ENCODE measurements at places on chromosomes 4 and X.

GRCh38 chr4:123034023-123034422 is 111.6 kb upstream of the NUDT6 start:
- DNase-seq = no peak

DNA sequence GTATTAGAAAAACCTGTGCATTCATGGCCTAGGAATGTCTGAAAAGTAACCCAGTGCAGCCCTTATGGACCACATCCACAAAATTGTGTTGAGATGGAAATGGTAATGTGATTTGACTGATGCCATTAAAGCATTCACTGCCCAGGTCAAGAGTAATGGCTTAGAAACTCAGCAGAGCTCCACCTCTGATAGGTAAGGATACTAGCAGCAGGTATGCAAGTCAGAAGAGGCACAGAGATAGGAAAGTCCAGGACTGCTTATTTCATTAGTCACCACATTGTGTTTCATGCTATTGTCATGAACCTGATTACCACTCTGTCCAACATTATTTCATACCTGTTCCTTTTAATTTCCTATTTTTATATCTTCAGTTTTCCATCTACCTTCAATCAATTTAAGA is 2042.2 kb downstream of the ARAP2 start:
- no peak for DNase-seq

GRCh38 chr4:105710678-105711077 is 2.1 kb downstream of the GSTCD start:
- no peak for DNase-seq

- DNase-seq = no peak
Observed at GRCh38 chr4:13294961-13295605, 189.1 kb downstream of the RAB28 start.

- no peak for DNase-seq
Observed at GRCh38 chrX:152821145-152821765, 9.3 kb downstream of the CETN2 start.

DNA sequence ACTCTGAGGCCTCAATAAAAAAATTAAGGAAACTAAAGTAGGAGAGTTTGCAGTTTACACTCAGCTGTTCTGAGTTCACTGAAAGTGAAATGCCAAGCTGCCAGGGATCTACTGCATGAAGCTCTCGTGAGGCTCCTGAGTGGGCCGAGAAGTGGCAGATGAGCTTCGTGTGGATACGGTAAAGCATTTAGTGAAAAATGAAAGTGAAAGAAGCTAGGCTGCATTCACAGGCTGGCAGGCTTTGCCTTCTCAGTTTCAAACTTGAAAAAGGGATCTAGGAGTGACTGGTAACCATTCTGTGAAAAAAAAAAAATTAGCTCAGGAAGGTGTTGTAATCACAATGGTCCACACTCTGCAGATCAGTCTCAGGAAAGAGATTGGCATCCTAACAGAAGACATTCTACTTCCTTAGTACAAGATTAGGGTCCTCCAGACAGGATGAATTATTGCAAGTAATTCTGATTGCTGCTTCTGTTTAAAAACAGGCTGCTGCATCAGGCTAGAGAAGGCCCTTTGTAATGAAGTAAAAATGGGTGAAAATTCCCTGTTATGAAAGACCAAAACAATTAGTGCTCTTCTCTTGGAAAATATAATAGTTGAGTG is 679.9 kb downstream of the RPA4 start:
- peak; percentile 9 for DNase-seq

DNA sequence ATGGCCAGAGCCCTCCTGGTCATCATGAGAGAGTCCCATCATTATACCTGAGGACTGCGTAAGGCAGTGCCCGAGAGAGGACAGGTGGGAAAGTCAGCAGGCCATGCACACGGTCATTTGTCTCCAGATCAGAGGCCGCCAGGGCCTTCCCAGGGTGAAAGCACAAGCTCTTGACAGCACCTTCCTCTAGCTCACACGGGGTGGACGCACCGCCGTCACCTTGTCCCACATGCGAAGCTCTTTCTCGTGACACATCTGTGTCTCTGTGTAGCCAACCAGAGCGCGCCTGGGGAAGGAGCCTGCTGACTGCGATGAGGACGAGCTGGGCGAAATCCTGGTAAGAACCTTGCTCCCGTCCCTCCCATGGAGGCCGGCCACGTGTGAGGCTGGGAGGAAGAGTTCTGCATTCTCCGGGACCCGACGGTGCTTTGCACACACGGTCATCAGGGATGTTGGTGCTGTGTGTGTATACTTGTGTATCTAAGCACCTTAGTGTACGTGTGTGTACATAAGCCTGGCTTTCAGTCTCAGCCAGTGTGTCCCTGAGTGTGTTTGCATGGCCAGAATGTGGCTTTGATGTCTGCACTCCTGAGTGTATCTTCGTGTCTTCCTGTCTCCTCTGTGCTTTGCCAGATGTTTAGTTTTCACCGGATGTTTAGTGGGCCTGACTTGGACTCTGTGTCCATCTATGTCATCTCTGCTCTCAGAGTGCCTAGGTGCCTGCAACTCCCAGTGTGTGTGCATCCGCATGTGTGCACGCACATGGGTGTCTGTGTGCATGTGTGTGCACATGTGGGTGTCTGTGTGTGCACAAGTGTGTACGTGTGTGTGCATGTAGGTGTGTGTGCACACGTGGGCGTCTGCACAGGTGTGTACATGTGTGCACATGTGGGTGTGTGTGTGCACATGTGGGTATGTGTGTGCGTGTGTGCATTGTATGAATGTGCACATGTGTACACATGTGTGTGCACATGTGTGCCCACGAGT is 15.1 kb downstream of the ATP5ME start:
- DNase-seq = no peak

GRCh38 chrX:120697053-120697452 is 67.2 kb upstream of the C1GALT1C1 start:
- no peak for DNase-seq

GRCh38 chr4:47010912-47011446 is 17.6 kb upstream of the GABRA4 start:
- no peak for DNase-seq

- DNase-seq = no peak
Observed at GRCh38 chr4:167109859-167110258, 124.4 kb downstream of the SPOCK3 start.

GRCh38 chrX:119762718-119763117 is 4.3 kb downstream of the SOWAHD start:
- no peak for DNase-seq

DNA sequence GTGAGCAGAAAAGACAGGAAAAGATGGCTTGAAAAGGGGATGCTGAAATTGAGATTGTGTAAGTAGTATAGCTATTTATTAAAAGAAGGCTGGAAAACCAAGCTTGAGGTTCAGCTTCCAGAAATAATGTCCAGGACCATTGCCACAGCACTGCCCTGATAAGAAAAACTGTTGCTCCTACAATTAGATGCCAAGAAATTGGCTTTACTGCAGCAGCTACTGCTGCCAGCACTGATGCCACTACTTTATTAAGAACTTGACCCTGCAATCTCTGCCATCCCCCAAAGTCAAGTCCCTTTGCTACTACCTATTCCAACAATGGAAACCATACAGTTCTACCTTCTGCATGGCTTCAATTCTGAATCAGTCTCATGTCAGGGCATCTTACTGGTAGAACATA is 130.0 kb upstream of the VAMP7 start:
- DNase-seq = no peak

- DNase-seq = no peak
Observed at GRCh38 chr4:43481526-43481925, 589.0 kb downstream of the GRXCR1 start.

DNA sequence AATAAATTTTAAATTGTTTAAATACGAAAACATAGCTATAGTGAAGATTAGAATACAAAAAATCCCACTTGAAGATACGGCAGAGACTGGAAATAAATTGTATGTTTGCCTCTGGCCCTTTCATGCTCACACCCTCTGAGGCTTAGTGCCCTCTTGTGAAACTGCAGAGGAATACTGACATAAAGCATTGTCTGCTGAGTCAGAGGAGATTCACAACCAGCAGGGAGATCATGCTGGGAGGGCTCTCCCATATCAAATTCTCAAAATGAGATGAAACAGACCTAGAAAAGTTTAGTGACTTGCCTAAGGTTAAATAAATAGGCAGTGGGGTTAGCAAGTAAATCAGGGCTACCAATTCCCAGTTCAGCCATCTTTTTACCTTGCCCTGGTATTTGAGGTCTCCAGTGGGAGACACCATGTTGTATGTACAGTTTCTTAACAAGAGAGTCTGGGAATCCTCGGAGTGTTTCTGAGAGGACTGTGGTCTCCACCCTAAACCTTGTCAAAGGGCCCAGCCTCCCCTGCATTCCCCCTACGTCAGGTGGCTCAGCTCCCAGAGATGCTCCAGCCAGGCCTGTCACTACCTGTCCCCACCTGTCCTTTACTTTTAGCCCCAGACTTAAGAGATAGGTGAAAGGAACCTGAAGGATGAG is 581.4 kb upstream of the DIPK2B start:
- DNase-seq = no peak

DNA sequence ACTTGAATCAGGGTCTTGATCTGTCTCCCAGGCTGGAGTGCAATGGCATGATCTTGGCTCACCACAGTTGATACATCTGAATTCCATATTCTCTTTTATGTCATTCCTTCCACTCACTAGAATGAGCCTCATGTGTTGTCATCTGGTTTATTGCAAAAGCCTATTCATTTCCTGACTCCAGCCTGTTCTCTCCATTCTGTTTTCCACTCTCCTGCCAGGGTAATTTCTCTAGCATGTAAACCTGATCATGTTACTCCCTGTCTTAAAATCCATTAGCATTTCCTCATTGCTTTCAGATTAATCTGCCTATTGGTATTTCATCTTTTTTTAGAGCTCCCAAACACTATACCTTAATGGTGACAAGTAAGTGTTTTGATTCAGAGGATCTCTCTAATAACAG is 4.3 kb upstream of the DDX60L start:
- no peak for DNase-seq

- no peak for DNase-seq
Observed at GRCh38 chr4:8542776-8543525, 37.2 kb upstream of the GPR78 start.

- DNase-seq = no peak
Observed at GRCh38 chr4:90584051-90584450, 456.9 kb downstream of the CCSER1 start.

GRCh38 chr4:140947506-140947905 is 185.8 kb downstream of the RNF150 start:
- DNase-seq = no peak

DNA sequence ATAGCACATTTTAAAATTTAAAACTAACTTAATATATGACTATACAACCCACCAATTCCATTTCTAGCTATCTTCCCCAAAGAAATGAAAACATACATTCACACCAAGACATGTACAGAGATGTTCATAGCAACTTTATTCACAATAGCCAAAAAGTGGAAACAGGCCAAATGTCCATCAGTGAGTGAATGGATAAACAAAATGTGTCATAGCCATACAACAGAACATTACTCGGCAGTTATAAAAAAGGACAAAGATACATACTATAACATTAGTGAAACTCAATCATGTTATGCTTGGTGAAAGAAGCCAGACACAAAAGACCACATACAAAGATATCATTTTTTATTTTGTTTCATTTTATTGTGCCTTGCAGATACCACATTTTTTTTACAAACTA is 396.8 kb downstream of the PACRGL start:
- DNase-seq = no peak

GRCh38 chr4:5019796-5020195 is 538 bp upstream of the CYTL1 start:
- DNase-seq = no peak

- no peak for DNase-seq
Observed at GRCh38 chr4:128347175-128347868, 59.7 kb upstream of the PGRMC2 start.

GRCh38 chr4:157999723-158000122 is 173.1 kb downstream of the GASK1B start:
- DNase-seq = no peak

GRCh38 chrX:10582945-10583344 is 37.4 kb downstream of the MID1 start:
- DNase-seq = no peak

- DNase-seq = no peak
Observed at GRCh38 chr4:184014301-184014700, 109.2 kb downstream of the STOX2 start.

- DNase-seq = no peak
Observed at GRCh38 chr4:157550028-157550427, 329.5 kb downstream of the GRIA2 start.

DNA sequence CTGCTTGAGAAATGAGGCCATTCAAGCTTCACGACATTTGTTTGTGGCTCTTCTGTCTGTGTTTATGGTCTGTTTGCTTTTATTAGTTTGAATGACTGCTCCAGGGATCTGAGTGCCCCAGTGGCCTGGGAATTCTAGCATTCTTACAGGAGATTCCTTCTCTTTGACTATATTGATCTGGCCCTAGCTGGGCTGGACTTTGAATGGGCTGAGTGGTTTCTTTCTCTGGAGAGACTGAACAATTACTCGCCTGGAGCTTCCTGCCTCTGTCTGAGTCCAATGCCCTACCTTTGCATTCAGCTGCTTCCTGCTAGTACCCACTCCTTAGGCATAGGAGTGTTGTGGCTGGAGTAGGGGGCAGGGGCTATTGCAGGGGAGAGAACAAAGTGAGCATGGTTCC is 51.2 kb upstream of the EDA start:
- DNase-seq = no peak

- DNase-seq = no peak
Observed at GRCh38 chr4:184408021-184408683, 66.2 kb downstream of the IRF2 start.

GRCh38 chrX:139890991-139891700 is 41.7 kb downstream of the ATP11C start:
- DNase-seq = no peak

- DNase-seq = no peak
Observed at GRCh38 chr4:48945981-48946380, 39.4 kb upstream of the OCIAD2 start.

- DNase-seq = no peak
Observed at GRCh38 chrX:38552721-38553120, 8.6 kb upstream of the TSPAN7 start.

DNA sequence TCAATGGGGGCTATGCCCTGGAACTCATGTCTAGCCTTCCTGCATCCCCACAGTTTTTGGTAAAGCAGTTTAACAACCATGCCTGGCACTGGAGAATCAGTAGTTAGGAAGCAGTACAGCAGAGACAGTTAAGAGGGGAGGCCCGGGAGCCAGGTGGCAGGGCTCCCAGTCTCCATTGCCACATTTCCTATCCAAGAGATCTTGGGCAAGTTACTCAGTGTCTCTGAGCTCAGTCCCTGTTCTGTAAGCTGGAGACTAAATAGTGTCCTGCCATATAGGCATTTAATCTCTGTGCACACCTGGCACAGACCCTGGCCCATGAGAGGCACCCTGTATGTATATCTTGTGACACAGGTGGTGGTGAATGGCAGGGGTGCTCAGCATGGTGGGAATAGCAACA is 156.1 kb upstream of the EOLA2 start:
- DNase-seq = no peak

DNA sequence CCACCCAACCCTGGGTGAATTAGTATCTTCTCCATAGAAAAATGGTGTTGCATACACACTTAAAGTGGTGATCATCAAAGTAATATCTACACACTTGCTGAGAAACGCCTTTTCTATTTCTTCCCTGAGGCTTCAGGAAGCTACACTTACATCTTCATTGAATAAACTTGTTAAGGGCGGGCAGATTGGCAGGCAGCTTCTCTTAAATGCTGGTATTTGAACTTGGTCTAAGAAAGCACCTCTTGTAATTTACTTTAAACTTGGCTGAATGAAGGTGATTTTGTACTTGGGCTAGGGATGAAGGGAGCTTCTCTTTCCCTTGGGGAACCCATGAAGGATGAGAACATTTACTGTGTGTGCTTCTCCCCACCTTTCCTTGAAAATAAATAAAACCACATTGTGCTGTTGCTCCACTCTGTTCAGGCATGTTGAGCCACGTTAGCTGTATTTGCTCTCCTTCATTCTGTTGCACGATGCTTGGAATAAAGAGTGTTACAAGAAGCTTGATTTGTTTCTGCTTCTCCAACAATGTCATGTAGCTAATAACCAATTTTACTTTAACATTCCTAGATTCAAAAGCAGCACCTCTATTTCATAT is 430.1 kb downstream of the ANKRD50 start:
- DNase-seq = no peak
